ENCODE measurements at places on chromosomes 11 and 22.

GRCh38 chr11:65211293-65212105 is 29.8 kb downstream of the CAPN1 start:
- no peak for DNase-seq

DNA sequence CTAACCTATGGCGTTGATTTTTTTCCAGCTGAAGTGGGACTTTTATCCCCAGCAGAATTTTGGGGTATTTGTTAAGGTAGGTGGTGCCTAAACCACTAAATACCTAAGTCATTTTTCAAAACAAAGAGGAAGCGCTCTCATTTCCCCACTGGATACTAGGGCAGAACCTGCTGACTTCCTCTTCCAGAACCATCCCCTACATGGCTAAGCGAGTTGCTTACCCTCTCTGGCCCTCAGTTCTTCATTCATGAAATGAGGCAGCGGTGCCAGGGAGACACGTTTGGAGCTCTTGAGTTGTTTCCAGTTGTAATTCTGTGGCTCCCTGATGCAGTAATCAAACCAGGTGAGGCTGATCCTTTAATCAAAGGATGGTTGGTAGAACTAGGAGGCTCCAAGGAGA is 10.0 kb upstream of the MTMR3 start:
- DNase-seq, result no peak

GRCh38 chr11:2309251-2310072 is 7.6 kb downstream of the TSPAN32 start:
- DNase-seq, result no peak

DNA sequence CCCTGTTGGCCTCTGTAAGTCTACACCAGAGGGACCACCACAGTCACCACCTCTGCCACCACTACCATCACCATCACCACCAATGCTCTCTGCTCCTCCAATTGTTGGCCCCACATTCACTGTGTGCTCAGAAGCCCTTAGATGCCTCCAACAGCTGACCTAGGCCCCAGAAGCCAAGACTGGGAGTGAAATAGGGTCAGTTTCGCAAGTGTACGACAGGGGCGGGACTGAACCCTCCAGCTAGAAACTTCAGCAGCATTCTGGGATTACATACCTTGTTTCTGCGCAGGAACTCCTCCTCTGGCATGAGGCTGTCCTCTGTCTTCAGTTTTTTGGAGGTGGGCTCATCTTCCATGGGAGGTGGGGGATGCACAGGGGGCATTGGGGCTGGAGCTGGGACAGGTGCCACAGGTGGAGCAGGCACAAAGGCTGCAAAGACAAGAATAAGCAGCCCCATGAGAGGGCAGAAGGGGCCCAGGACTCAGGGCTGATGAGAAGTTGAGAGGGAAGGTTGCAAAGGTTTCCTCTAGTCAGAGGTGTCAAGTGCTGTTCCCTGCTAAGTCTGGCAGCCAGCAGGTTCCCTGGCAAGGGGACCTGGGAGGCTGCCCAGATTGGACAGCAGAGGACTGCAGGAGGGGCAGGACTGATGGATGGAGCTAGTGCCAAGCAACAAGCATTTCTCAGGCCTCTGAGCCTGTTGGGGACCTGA is 10.2 kb upstream of the TBC1D10A start:
- DNase-seq, result no peak

GRCh38 chr22:42869463-42869862 is 12.4 kb upstream of the ARFGAP3 start:
- DNase-seq, result no peak

- DNase-seq, result no peak
Measured at GRCh38 chr11:1642288-1643145, 12.9 kb downstream of the KRTAP5-5 start.

All from activated CD4-positive, CD25-positive, alpha-beta regulatory T cell treated with anti-CD3 and anti-CD28 coated beads, Interleukin-2, amount 50 U/mL, for 16 hours (primary cell).